ENCODE measurements at places on chromosomes 4 and X. TPM values are rescaled to one million over a fixed set of nuclear protein-coding genes. Genes with fewer than 3 reads are reported as not detected.

Gene NMU
- not detected for total RNA-seq

Gene G6PD
- total RNA-seq, result 116 TPM

Gene RAB28
- 16.5 TPM for total RNA-seq

Gene HEPH
- not detected for total RNA-seq

Gene TRPC5OS
- total RNA-seq, result not detected

Gene GDPD2
- total RNA-seq, result not detected

Gene LANCL3
- 0.48 TPM for total RNA-seq

Gene REPS2
- 0.11 TPM for total RNA-seq

GRCh38 chrX:20254712-20255299 is 11.9 kb downstream of the RPS6KA3 start:
- H3K4me3 ChIP-seq, result no peak overlapping the region
- no peaks in the 10 kb centered on the region for H3K27me3 ChIP-seq
- no peak for DNase-seq
- no peak overlapping the region for H3K27ac ChIP-seq
- H3K4me1 ChIP-seq, result peaks cover 38% of the 10 kb centered on the region

DNA sequence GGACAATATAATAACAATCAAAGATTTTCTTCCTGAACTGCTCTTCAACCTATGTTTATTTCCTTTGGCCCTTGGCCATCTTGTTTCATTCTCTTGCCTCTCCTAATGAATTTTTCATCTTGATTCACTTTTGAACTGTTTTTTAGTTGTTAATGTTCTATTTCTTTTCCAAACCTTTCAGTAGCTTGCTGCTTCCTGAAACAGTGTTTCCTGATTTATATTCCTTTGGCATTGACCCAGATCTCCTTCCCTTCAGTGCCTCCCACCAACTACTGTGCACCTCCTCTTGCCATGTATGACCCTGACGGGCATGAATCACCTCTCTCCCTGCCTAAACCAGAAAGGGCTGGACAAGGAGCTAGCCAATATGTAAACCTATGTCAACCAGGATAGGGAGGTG is 25.6 kb upstream of the SPP1 start:
- no peaks in the 10 kb centered on the region for H3K36me3 ChIP-seq
- DNase-seq, result no peak
- H3K4me1 ChIP-seq, result no peaks in the 10 kb centered on the region
- H3K27ac ChIP-seq, result no peak overlapping the region
- no peak overlapping the region for H3K4me3 ChIP-seq

DNA sequence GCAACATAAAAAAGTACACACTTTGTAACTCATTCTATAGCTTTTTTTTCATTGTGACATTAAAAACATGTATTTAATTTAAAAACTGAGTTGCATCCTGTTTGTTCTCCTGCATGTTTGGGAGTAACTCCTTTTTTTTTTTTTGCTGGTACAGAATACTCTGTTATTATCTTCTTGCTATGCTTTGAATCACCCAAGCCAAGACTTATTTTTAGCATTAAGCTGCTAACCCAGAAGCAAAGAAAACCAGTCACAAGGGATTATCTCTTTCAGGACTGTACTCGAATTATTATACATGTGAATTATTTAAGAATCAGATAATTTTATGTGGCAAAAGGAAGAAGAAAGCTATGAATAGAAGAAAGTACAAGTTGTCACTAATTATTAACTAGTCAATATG is 194.9 kb downstream of the ADAMTS3 start:
- H3K4me3 ChIP-seq, result no peak overlapping the region
- H3K36me3 ChIP-seq, result no peaks in the 10 kb centered on the region
- no peak overlapping the region for H3K27ac ChIP-seq
- no peaks in the 10 kb centered on the region for H3K4me1 ChIP-seq
- DNase-seq, result no peak

GRCh38 chr4:64327237-64327636 is 82.0 kb downstream of the TECRL start:
- no peak overlapping the region for H3K27ac ChIP-seq
- H3K36me3 ChIP-seq, result no peaks in the 10 kb centered on the region
- H3K4me3 ChIP-seq, result no peak overlapping the region
- H3K4me1 ChIP-seq, result no peaks in the 10 kb centered on the region
- no peak for DNase-seq
- H3K27me3 ChIP-seq, result no peaks in the 10 kb centered on the region

GRCh38 chrX:50814701-50815100 is 707 bp upstream of the SHROOM4 start:
- H3K27ac ChIP-seq, result no peak overlapping the region
- H3K4me1 ChIP-seq, result no peaks in the 10 kb centered on the region
- DNase-seq, result no peak
- no peaks in the 10 kb centered on the region for H3K36me3 ChIP-seq
- H3K27me3 ChIP-seq, result no peaks in the 10 kb centered on the region

GRCh38 chr4:2750719-2751605 is 5.2 kb downstream of the TNIP2 start:
- no peaks in the 10 kb centered on the region for H3K27me3 ChIP-seq
- no peak for DNase-seq
- H3K27ac ChIP-seq, result no peak overlapping the region
- H3K4me3 ChIP-seq, result no peak overlapping the region
- peaks cover 9% of the 10 kb centered on the region for H3K36me3 ChIP-seq
- peaks cover 22% of the 10 kb centered on the region for H3K4me1 ChIP-seq

DNA sequence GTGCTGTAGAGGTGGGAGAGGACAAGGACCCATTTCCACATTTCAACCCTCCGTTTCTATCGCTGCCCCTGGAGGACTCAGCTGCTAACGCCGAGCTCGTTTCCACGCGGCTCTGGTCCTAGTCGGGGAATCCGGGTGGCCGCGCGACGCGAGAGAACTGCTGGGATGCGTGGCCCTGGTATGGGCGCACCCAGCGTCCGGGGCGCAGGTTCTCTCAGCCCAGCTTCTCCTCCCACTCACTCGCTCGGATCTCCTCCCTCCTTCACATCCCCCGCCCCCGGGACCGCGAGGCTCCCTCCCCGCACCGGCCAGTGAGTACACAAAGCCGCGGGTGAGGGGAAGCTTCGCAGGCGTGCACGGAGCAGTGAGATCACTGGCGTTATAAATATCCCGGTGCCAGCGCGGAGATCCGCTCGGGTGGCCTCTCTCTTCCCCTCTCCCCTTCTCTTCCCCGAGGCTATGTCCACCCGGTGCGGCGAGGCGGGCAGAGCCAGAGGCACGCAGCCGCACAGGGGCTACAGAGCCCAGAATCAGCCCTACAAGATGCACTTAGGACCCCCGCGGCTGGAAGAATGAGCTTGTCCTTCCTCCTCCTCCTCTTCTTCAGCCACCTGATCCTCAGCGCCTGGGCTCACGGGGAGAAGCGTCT is at the start of gene FGF5:
Gene FGF5, plus strand, starts transcription at position 412 of the 649 bp plus-strand sequence. Its CDS starts 161 bp downstream, at position 573.
- peaks cover 33% of the 10 kb centered on the region for H3K27me3 ChIP-seq
- no peaks in the 10 kb centered on the region for H3K36me3 ChIP-seq
- no peak within 1 kb of the TSS for H3K4me3 ChIP-seq
- H3K27ac ChIP-seq, result no peak within 1 kb of the TSS
- no peak for DNase-seq
- no peaks in the 10 kb centered on the region for H3K4me1 ChIP-seq

DNA sequence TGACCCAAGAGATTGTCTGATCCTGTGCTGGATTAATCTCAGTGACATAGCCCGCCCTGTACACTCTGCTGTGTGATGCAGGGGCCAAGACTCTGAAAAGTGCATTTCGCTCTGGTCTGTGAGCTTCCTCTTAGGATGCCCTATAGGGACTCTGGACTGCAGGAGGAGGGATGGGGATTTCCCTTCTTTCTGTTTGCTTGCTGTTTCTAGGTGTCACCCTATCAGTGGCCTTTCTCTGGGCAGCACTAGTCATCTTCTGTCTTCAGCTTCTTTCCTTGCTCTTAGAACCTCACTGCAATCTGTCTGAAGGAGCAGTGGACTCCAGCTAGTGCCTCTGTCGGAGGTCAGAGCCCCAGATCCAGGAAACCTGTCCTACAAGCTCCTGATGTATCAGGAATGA is 34.5 kb upstream of the SCRG1 start:
- H3K4me1 ChIP-seq, result no peaks in the 10 kb centered on the region
- no peaks in the 10 kb centered on the region for H3K27me3 ChIP-seq
- no peak for DNase-seq
- H3K4me3 ChIP-seq, result no peak overlapping the region
- no peak overlapping the region for H3K27ac ChIP-seq

DNA sequence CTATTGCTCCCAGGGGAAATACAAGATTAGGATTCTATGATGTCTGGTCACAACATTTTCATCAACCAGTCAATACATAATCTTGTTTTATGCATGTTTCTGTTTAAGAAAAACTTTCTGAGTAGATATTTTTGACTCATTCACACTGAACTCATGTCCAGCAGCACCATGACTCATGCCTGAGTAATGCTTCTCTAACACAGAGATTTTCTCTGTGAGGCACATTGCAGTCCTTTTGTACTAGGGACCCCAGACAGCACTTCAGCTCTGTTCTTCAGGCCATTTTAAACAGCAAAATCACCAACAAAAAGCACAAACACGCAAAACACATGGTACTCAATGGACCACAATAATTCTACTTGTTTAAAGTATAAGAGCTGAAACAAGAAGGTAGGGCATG is 83.6 kb downstream of the MXRA5 start:
- no peak for DNase-seq
- no peaks in the 10 kb centered on the region for H3K36me3 ChIP-seq
- H3K27me3 ChIP-seq, result no peaks in the 10 kb centered on the region
- no peak overlapping the region for H3K27ac ChIP-seq

- no peak overlapping the region for H3K4me3 ChIP-seq
- no peaks in the 10 kb centered on the region for H3K4me1 ChIP-seq
- peaks cover 12% of the 10 kb centered on the region for H3K36me3 ChIP-seq
- no peaks in the 10 kb centered on the region for H3K27me3 ChIP-seq
Observed at GRCh38 chr4:174259580-174259979, 23.9 kb downstream of the FBXO8 start.

GRCh38 chr4:123234955-123235354 is 161.6 kb upstream of the SPRY1 start:
- DNase-seq, result no peak
- H3K27me3 ChIP-seq, result no peaks in the 10 kb centered on the region
- H3K27ac ChIP-seq, result no peak overlapping the region
- H3K4me1 ChIP-seq, result no peaks in the 10 kb centered on the region

DNA sequence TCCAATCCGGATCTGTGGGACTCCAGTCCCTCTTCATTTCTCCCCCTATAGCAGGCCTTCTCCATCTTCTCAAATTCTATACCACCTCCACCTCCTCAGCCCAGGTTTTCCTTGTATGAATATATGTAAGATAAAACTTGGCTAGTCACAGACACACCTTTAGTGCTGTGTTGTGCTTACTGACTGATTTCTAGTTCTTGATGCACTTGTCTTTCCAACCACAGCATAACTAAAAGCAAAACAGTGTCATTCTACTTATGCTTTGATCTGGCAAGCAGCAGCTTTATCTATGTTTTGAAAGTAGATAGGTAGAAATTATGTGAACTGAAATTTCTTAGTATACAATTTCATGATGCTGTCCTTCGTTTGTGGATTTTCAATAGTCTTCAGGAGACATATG is 47.5 kb downstream of the CCNI start:
- H3K36me3 ChIP-seq, result peaks cover 6% of the 10 kb centered on the region
- DNase-seq, result no peak
- no peaks in the 10 kb centered on the region for H3K27me3 ChIP-seq
- no peak overlapping the region for H3K27ac ChIP-seq
- H3K4me1 ChIP-seq, result peaks cover 31% of the 10 kb centered on the region

- H3K36me3 ChIP-seq, result no peaks in the 10 kb centered on the region
- no peak overlapping the region for H3K27ac ChIP-seq
- H3K4me3 ChIP-seq, result no peak overlapping the region
Observed at GRCh38 chr4:76210452-76210851, 3.2 kb downstream of the SCARB2 start.

DNA sequence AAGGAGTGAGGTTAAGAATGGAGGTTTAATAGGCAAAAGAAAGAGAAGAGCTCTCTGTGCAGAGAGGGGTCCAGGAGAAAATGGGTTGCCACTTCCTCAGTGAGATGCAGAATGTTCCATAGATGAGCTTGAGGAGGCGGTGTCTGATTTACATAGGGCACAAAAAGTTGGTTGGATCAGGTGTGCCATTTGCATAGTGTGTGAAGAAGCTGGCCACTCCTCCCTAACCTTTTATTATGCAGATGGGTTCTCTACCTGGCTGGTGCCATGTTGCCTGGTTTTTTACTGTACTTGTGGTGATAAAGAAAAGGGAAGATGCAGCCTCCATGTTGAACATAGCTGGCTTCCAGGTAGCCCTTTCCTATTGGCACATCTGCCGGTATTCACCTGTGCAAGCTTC is 27.3 kb downstream of the SUPT20HL1 start:
- H3K27me3 ChIP-seq, result no peaks in the 10 kb centered on the region
- no peak for DNase-seq
- no peak overlapping the region for H3K27ac ChIP-seq
- H3K36me3 ChIP-seq, result no peaks in the 10 kb centered on the region

DNA sequence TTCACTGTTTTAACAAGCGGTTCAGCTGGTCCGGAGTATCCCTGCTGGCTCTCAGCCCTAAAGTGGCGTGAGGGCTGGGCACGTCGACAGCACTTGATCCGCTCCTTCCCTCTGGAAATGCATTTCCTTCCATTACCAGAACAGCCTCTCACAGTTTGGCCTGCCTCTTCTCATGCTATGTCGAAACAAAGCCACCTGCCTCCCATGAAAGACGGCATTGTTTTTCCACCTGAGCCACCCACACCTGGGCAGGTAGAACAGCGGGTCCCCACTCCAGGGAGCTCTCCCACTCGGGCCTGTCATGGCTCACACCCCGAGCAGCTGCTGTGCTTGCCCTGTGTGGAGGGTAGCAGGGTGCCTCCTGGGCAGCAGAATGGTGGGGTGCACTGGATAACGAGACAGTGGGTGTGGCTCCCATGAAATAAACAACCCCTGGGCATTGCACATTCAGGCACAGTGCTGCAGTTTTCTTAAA is 86.2 kb downstream of the FHDC1 start:
- no peaks in the 10 kb centered on the region for H3K36me3 ChIP-seq
- no peak for DNase-seq
- no peaks in the 10 kb centered on the region for H3K27me3 ChIP-seq
- no peak overlapping the region for H3K4me3 ChIP-seq

DNA sequence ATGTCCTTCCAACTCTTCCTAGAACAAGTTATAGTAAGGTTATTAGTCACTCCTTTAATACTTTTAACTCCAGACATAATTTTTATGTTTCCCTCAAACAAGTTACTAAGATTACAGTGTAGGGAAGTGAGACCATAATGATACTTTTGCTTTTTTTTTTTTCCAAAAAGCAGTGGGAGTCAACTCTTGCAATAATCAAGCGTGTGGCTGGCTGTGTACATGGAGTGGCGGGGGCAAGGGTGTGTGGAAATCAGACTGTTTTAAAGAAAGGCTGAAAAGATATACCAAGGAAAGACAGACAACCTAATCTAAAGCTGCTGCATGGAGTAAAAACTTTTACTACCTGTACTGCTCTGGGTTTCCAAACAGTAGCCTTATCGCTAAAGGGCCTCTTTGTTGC is 4.1 kb downstream of the NOA1 start:
- DNase-seq, result no peak
- H3K27me3 ChIP-seq, result no peaks in the 10 kb centered on the region
- peaks cover 24% of the 10 kb centered on the region for H3K36me3 ChIP-seq
- H3K4me1 ChIP-seq, result peaks cover 24% of the 10 kb centered on the region
- H3K4me3 ChIP-seq, result no peak overlapping the region
- H3K27ac ChIP-seq, result no peak overlapping the region

GRCh38 chr4:55834086-55834795 is 14.7 kb downstream of the EXOC1L start:
- no peaks in the 10 kb centered on the region for H3K4me1 ChIP-seq
- no peaks in the 10 kb centered on the region for H3K36me3 ChIP-seq
- H3K27ac ChIP-seq, result no peak overlapping the region
- no peak for DNase-seq
- no peak overlapping the region for H3K4me3 ChIP-seq

Measured in CD8-positive, alpha-beta memory T cell (primary cell).